ENCODE measurements at places on chromosomes 2 and 18.

DNA sequence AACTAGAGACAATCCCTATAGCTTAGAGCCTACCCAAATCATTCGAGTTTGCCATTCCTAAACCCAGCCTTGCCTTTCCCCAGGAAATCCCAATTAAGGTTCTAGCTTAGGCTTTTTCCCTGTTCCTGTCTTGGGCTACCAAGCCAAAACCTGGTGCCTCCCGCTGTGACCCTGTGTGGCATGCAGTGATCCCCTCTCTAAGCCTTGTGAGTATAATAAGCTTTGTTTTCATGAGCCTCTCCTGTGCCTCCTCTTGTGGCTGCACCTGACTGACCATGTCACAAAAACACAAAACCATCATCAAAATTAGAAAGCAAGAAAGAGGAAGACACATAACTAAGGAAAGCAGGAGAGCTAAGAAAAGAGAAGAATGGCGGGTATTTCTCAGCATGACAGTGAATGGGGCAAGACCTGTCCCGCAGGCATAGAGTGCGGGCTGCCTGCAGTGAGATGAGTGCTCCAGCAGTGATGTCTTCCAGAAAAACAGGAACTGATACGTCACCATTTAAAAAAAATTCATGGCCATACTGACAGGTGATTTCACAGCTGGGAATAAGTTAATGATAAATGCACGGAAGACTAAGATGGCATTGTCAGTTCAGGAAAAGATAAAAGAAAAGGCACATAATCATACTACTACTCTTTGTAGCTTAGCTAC lies 9.2 kb upstream of the PAIP2B start:
- no peak for DNase-seq

DNA sequence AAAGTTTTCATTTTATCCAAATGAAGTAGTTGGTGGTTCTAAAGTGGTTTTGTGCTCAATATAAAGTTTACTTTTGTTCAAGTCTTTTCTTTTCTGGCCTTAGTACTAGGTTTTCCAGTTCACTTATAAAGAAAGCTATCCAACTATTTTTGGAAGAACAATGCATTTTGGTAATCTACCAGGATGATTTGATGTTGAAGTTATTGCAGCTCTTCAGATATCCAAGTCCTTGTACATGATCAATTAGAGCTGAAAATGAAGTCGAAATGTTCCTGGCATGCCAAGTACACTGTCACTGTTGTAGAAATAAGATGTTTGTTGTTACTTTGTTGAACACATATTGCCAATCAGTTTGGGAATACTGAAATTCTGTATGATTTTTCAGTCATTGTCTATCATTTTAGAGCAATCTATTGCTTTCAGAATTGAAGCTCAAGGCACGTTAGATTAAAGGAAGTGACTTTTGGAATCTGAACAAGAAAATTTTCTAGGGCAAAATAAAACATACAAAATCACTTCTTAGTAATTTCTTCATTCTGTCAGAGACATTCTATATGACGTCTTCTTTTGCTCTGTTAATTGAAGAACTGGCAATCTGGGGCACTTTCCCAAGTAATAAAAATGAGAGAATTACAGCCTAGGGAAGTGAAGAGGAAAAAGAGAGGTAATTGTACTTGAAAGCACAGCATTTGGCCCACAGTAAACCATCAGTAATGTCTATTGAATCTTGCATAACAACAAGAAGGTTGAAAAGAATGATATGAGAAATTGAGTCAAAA lies 232.3 kb downstream of the MREG start:
- no peak for DNase-seq

GRCh38 chr18:11071300-11071699 lies 78.1 kb downstream of the PIEZO2 start:
- no peak for DNase-seq

- no peak for DNase-seq
Observed at GRCh38 chr2:234095301-234095700, 44.8 kb downstream of the SPP2 start.

DNA sequence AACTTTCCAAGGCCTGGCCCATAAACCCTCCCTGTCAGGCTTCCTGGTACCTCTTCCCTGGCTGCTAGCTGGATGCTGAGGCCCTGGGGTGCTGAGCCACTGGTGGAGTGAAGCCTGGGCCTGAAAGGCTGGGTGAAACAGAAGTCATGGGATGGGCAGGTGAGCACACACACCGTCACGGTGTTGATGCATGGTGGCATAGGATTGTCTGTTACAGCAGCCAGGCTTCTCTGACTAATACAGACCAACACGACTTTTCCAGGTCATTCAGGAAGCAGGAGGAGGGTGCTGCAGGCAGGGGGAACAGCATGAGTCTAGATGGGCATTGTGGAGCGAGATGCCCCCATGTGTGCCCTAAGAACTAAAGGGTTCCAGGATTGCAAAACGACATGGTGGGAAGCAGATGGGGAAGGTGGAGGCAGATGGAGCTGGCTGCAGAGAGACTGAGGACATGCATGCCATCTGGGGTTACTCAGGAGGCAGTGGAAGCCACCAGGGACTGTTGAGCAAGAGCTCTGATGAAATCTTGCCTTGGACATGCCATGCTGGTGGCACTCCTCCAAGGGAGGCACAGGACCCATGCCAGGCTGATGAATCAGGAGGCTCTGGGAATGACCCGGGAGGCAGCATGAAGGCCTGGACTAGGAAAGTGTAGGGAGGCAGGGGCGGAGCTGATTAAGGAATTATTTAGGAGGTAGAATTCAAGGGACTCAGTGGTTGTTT lies 480.9 kb downstream of the TSN start:
- DNase-seq, result peak; percentile 77

DNA sequence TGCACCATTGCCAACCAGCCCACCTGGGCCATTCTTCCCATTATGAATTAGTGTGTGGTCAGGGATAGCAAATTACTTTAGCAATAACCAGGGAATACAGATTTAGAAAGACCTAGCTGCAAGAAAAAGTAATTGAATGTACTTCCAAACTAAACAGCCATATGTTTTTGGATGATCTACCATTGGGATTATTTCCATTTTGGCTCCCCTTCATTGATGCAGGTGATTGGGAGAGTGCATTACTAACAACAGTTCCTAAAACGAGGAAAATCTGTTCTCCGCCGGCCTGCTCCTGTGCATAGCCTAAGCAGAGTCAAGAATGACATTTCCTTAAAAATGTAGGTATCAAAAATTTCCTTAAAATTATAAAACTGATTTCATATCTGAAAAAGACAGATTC lies 58.5 kb downstream of the MAIP1 start:
- DNase-seq, result no peak

- no peak for DNase-seq
Observed at GRCh38 chr2:230267059-230267458, 41.5 kb downstream of the SP140 start.

- no peak for DNase-seq
Observed at GRCh38 chr2:43461453-43462073, 134.3 kb downstream of the THADA start.

GRCh38 chr2:168998609-168999211 lies 32.4 kb downstream of the ABCB11 start:
- DNase-seq, result no peak
